ENCODE measurements at places on chromosomes 7 and 10.

- peak; percentile 33 for DNase-seq
Measured at GRCh38 chr7:102258749-102259107, 27.9 kb upstream of the SH2B2 start.

DNA sequence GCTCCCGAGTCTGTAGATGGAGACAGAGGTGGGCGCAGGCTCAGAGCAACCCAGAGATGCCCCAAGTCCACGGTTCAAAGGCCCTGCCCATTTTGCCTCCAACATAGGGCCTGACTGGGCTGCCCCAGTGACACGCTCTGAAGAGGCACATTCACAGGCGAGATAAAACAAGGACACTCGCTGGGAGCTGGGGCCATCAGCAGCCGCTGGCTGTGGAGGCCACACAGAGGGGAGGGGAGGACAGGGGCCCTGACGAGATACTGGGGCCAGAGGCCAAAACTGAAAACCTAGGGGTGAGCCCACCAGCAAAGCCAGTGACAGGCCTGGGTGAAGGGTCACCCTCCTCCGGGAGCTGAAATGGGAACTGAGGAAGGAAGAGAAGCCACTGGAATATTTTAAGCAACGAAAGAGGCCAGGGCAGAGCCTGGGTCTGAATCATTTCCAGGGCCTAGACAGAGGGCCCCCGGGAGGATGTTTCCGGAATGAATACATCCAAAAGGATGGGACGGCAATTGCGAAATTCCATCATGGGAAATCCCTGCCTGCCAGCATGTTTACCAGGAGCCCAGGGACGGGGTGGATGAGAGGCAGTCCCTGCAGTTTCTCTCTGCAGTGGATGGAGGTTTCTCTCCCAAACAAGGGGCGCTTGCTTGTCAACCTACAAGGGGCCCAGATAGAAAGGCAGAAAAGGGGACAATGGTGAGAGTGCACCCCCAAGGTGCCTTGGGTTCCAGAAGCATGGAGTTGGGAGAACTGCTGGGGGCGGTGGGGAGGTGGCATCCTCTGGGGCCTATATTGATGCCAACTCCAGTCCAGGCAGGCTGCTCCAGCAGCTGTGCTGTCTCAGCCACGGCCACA, 29.0 kb upstream of the HSPA12A start:
- DNase-seq = no peak

DNA sequence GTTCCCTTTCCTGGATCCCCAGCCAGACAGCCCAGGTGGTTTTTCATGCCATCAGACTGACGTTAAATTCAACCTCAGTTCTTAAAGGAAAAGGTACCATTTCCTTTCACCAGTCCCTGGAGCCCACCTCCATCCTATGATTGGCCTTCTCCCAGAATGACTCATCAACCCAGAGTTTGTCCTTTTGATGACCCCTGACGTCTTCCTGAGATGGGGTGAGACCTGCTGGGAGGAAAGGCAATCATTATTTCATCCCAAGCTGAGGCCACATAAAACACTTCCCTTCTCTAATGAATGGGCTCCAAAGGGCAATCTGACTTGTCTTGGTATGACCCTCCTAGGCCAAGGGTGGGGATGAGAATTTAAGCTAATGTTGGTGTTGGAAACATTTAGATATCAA, 750.7 kb downstream of the SUGCT start:
- no peak for DNase-seq

DNA sequence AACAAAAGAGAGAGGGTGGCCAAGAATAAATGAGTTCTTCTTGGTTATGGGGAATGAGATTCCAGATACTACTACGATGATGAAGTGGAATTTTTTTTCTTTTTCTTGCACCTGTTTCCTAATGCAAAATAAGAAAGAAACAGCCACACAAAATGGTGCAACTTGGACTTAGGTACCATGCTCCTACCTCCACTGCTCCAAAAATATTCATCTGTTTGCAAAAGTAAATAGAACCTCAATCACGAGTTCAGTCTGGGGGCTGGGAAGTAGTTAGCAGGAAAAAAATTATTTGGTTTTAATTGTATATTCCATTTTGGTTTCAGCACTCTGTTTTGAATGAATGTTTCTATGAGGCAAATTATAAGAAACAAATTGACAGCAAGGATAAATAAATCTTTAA, 73.5 kb downstream of the SLC25A13 start:
- DNase-seq = no peak

DNA sequence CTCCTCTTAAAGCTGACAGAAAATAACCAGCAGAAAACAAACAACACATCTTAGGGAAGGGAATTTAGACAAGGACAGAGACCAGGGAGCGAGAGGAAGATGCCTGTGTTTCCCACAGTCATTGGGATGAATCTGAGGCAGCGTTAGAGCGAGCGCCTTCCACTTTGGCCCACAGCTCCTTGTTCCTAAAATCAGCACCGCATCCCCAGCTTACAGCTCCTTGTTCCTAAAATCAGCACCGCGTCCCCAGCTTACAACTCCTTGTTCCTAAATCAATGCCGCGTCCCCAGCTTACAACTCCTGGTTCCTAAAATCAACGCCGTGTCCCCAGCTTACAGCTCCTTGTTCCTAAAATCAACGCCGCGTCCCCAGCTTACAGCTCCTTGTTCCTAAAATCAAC, 593.3 kb downstream of the PTPRN2 start:
- no peak for DNase-seq

GRCh38 chr7:73740771-73741170, 2.2 kb upstream of the ABHD11 start:
- DNase-seq = no peak

DNA sequence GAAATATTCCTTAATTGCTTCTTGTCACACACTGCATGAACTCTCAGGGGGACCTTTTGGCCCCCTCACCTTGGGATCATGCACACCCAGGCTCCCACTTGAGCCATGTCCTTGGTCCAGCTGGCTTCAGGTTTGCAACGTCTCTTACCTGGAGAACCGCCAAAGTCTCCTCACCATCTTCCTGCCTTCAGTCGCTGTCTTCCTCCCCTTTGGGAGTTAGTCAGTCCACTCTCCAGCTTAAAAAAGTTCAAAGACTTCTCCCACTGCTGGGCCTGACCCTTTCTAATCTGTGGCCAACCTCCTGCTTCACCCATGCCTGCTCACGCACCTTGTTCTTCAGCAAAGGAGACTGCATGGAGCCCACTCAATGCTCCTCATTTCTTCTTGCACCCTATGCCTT, 82.6 kb upstream of the LRRC4 start:
- DNase-seq = no peak

- peak; percentile 54 for DNase-seq
Measured at GRCh38 chr7:51647931-51648351, 331.3 kb upstream of the COBL start.

DNA sequence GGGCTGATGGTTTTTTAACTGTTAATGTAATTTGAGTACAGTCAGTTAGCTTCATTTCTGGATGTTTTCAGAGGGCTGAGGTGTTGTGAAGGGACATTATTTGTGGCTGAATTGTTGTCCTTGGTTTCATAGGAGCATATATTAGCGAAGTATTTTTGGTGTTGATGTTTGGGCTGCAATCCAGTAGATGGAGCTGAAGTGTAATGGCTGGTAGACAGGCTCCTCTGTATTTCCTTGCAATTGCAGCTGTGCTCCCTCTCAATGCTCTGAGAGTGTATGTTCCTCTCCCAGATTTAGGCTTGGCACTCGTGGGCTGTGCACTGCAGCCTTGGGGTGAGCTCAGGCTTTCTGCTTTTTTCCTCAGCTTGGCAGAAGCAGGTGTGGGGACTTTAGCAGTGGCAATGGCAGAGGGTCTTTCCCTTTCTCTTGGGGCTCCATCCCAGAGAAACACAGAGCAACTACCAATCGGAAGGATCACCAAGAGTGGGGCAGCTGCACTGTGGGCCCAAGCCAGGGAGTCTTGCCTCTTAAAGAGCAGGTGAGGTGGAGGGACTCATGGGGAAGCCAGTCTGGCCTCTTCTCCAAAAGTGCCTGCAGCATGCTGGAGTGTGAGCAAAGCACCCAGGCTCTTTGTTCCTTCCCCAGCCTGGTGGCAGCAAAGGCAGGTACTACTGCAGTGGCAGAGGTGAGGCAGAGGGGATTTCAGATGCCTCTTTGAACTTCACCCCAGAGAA, 544.4 kb downstream of the SH2D4B start:
- DNase-seq = no peak

GRCh38 chr10:69797959-69798358, 3.7 kb upstream of the COL13A1 start:
- DNase-seq = no peak

- DNase-seq = no peak
Measured at GRCh38 chr10:79268742-79269141, 78.5 kb upstream of the PPIF start.

DNA sequence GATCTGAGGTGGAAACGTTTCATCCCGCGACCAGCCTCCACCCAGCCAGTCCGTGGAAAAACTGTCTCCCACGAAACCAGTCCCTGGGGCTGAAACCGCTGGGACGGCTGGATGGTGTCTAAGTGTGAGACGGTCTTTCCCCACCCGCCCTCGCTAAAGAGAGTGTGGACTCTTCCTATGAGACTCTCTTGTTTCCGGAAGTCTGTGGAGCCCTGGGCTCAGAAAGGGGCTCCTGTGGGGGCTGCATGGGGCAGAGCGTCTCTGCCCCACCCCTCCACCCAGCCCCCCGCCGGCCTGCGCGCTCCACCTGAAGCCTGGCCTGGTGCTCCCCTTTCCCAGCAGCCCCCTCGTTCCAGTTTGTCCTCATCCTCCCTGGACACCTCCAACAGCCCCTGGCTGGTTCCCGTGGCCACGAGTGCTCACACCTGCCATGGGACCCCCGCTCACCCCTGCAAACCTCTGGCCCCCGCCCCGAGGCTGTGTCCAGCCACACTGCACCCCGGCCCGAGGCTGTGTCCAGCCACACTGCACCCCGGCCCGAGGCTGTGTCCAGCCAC, 28.7 kb downstream of the CFAP46 start:
- no peak for DNase-seq

- DNase-seq = no peak
Measured at GRCh38 chr7:128405471-128406313, 4.1 kb downstream of the IMPDH1 start.

GRCh38 chr7:96676919-96677318, 32.7 kb downstream of the SEM1 start:
- DNase-seq = no peak

DNA sequence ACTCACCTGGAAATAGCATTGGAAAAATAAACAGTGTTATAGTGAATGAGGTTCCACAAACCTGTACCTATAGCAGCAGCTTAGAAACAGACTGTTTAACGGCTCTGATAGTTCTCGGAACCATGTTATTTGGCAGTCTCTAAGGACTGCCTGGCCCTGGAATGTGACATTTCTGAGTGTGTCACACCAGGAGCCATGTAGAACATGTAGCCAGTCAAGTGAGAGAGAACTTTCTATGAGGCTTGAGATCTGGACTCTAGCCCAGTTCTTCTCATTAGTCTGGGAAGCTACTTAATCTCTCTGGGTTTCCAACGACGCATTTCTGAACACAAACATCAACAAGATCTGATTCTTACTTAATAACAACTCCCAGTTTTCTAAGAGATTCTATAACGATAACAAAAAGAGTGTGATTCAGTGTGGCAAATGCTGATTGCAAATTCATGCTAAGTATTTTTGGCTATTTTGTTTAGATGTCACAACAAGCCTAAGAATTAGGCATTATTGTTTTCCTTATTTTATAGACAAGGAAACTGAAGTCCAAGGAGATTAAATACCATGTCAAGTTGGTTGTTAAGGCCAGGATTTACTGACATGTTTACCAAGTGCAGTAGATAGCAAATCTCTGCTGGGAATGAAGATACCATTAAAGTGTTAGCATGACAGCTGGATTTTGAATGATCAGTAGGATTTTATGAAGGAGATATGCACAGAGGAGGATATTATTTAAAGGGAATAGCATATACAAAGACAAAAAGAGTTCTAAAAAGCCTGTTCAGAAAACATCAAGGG, 47.2 kb downstream of the APBB1IP start:
- DNase-seq = no peak

DNA sequence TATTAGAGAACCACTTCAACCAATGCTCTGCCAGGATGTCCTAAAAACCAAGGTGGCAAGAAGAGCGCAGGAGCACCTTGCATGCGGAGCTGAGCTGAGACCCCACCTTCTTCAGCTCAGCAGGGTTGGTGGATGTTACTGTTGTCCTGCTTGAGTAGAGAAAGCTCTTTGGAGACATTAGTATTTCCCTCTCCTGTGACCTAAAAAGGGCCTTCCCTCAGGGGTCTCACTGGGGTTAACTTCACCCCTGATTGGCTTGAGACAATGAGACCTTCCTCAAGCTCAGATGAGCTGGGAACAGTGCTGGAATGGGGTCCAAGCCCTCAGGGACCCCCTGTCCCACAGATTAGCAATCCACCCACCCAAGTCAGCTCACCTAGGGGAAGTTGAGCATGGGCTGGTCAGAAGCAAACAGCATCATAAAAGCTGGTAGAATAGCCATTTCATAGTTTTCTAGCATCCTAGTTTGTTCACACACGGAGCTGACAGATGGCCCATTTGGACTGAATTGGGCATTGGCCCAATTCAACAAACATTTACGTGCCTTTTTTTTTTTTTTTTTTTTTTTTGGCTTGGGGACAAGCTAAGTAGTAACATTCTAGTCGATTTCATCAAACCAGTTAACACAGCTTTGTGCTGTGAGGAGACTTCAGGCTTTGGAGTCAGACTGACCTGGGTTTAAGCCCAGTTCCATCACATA, 100.6 kb upstream of the HABP2 start:
- DNase-seq = no peak

- no peak for DNase-seq
Measured at GRCh38 chr10:95214793-95215192, 20.8 kb downstream of the ACSM6 start.

DNA sequence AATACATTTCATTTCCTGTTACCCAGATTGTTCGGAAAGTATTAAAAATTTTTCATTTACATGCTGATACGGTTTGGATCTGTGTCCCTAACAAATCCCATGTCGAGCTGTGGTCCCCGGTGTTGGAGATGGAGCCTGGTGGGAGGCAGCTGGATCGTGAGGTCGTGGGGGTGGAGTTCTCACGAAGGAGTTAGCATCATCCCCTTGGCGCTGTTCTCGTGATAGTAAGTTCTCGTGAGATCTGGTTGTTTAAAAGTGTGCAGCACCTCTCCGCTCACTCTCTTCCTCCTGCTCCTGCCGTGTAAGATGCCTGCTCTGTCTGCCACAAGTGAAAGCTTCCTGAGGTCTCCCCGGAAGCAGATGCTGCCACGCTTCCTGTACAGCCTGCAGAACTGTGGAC, 30.9 kb downstream of the PLEKHS1 start:
- DNase-seq = no peak

Data from anterior cingulate cortex (tissue), 58 donors.